ENCODE measurements at places on chromosomes 6 and 20.

- no peak for DNase-seq
These were observed 17.8 kb downstream of the FOXQ1 start for GRCh38 chr6:1329708-1330107.

DNA sequence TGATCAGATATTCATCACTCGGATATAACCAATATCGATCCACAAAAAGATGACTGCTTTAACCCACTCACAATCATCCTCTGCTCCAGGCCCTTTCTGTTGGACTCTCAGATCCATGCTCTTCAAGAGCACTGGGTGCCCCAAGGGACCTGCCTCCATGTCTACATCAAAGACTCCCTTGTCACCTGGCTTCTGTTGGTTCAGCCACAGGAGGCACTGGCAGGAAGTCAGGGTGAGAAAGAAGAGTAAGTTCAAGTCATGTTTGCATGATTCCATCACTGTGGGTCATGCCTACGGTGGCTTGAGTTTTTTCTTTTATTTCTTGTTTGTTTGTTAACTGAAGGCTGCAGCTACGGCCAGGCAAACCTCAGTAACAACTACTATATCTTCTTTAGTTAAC, 243.3 kb downstream of the ADGRG6 start:
- DNase-seq = no peak

DNA sequence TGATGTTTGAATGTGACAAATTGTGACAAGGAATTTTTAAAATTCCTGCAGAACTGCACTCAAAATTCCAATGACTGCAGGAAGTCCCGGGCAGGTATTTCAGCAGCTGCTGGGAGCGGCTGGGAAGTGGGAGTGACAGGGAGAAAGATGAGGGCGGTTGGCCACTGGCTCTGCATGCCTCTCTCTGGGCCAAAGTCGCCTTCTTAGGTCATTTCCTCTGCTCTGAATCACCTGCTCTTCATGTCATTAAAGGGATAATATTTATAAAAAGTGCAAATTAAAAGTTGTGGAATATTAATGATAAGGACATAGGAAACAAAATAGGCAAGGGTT, 43.9 kb downstream of the RAMACL start:
- DNase-seq = no peak

DNA sequence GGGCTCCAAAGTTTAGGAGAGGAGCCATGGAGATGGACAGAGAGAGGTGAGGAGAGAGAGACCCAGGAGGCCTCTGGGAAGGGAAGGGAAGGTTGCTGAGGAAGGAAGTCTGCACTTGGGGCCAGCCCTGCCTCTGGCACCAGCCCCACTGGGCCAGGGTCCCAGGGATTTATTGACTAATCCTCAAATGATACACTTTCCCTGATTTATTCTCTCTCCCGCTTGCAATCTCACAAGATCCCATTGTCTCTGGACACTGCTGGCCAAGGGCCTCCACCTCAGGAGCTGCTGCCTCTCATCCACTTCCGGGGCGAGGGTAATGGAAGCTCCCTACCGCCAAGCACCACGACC, 43.6 kb upstream of the FOXP4 start:
- DNase-seq = no peak

GRCh38 chr6:47352194-47352920, 42.7 kb upstream of the TNFRSF21 start:
- no peak for DNase-seq

- DNase-seq = no peak
These were observed 99.5 kb downstream of the LINC00237 start for GRCh38 chr20:21006611-21007010.

GRCh38 chr20:62823688-62824475, 7.0 kb downstream of the COL9A3 start:
- DNase-seq = no peak

- no peak for DNase-seq
These were observed 12.4 kb downstream of the KATNA1 start for GRCh38 chr6:149636124-149636523.

DNA sequence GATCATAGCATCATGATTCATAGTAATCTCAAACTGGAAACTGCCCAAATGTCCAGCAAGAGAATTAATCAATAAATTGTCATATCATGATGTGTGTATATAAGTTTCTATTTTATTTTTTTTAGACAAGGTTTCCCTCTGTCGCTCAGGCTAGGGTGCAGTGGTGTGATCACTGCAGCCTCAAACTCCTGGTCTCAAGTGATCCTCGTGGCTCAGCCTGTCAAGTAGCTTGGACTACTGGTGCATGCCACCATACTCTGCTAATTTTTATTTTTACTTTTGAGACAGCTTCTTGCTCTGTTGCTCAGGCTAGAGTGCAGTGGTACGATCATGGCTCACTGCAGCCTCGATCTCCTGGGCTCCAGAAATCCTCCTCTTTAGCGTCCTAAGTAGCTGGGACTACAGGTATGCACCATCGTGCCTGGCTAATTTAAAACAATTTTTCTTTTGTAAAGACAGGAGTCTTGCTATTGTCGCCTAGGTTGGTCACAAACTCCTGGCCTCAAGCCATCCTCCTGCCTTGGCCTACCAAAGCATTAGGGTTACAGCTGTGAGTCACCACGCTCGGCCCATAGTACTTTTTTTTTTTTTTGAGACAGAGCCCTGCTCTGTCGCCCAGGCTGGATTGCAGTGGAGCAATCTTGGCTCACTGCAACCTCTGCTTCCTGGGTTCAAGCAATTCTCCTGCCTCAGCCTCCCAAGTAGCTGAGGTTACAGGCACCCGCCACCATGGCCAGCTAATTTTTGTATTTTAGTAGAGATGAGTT, 8.7 kb upstream of the ATRN start:
- no peak for DNase-seq

- DNase-seq = no peak
These were observed 164.9 kb downstream of the PLCB4 start for GRCh38 chr20:9233804-9234203.

- DNase-seq = no peak
These were observed 131.6 kb downstream of the PDE7B start for GRCh38 chr6:135983093-135983492.

GRCh38 chr6:135390458-135390857, 107.1 kb downstream of the AHI1 start:
- DNase-seq = no peak

DNA sequence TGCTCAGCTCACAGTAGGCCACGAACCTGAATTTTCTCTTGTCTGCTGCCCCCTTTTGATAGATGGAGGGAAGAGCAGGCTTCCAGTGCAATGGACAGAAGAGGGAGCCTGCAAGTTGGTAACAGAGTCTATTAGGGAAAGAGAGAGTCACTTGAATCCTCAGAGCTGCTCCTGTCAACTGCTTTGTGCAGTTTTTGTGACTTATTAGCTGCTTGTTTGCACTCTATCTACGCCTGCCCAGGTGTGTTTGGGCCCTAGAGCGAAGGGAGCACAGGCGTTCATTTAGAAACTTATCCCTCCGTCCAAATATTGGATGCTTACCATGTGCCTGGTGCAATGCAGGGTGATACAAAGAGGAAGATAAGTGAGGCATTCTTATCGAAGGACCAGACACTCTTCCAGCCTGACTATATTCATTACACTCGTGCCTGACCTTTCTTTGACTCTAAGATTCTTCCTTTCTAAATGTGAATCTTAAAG, 11.6 kb upstream of the SLC2A12 start:
- peak; percentile 80 for DNase-seq

GRCh38 chr6:79989641-79990040, 14.8 kb upstream of the TTK start:
- DNase-seq = no peak

DNA sequence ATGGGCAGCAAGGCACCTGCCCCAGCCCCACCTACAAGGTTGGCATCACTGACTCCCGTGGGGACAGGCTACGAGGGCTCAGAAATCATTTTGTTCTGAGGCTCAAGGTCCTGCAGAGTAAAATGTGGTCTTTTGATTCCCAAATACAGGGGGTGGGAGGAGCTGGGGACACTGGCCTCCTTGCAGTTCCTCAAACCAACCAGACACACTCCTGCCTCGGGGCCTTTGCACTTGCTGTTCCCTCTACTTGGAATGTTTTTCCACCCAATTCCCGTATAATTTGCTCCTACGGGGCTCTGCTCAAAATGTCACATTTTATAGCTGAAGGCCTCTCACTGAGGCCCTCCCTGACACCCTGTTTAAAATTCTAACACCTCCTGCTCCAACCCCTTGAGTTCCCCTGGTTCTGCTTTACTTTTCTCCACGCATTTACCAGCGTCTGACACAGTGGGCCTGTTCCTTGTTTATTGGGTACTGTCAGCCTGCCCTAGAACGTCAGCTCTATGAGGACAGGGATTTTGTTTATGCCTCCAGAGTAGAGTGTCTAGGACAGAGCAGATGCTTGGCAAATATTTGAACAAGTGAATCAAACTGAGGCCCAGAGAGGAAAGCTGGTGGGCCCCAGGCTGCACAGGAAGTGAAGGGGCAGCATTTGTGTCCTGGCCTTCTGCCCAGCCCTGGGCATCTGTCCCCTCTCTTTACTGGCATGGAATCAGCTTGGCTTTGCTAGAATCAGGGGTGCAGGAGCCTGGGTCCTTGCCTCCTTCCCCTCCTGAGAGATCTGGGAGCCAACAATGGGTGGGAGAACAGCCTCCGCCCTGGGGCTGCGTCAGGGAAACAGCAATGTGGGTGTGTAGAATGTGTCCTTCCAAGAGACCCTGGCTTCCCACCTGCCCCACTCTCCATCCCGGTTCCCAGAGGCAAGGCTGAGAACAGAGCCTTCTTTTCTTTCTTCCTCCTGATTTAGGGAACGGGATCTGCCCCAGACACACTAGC, 18.5 kb downstream of the NOL4L start:
- DNase-seq = no peak

GRCh38 chr6:151225919-151226318, 13.8 kb upstream of the AKAP12 start:
- no peak for DNase-seq

DNA sequence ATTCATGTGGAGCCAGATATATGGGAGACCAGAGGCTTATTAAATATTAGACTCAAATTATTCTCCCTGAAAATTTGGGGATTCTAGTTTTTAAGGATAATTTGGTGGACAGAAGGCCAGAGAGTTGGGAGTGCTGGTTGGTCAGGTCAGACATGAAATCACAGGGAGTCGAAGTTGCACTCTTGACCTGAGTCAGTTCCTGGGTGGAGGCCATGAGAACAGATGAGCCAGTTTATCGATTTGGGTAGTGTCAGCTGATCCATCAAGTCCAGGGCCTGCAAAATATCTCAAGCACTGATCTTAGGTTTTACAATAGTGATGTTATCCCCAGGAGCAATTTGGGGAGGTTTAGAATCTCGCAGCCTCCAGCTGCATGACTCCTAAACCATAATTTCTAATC, 563.5 kb upstream of the NRSN1 start:
- no peak for DNase-seq

DNA sequence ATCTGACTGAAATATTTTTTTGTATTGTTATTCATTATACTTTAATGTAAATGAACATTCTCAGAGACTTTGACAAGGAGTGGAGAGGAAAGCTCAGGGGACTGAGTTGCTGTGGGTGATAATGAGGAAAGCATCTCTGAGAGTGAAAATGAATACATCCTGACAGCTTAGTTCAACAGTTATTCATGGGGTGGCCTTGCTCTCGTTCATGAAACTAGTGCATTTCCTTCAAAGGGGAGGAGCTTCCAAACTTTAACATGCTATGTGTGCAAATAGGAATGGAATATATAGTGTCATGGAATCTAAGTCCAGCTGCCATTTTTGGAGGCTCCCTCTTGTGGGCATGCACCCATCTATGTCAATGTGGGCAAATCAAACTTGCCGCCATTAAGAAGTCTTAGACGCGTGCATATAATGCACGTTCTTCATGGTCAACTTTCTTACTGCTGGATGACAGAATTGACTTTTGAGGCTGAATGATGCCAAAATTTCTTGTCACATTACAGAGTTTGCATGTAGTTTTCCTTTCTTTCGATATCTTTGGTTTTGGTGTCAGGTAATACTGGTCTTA, 124.3 kb upstream of the TMEM170B start:
- DNase-seq = no peak

DNA sequence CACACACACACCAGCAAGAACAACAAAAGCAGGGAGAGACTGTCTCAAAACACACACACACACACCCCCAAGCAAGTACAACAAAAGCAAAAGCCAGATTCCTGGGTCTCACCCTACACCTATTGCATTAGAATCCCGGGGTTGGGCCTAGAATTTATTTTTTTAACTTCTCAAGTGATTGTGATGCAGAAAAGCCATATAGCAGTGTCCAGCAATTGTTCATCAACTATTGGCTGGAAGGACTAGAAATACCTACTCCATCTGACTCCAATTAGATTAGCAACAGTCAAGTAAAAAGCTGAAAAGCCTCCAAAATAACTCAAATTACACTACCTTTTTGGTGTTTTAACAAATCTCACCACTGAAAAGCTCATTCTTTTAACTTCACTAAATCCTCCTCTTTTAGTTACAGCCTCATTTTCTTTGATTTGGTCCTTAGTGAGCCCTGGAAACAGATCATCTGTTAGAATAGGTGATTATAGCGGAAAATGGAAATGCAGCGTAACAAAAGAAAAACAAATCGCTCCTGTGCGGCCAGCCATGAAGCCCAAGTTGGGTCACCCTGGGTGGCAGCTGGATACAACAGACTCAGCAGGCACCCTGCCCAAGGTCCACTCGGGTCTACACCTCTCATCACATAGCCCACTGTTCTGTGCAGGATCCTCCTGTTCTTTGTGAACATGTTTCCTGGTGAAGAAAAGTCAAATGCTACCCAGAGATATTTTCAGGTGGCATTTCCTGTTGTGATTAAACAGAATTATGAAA, 38.7 kb downstream of the STAU1 start:
- DNase-seq = no peak

GRCh38 chr6:128114164-128114563, 213.3 kb upstream of the THEMIS start:
- no peak for DNase-seq

GRCh38 chr6:30405934-30406333, 61.0 kb downstream of the RPP21 start:
- DNase-seq = no peak

DNA sequence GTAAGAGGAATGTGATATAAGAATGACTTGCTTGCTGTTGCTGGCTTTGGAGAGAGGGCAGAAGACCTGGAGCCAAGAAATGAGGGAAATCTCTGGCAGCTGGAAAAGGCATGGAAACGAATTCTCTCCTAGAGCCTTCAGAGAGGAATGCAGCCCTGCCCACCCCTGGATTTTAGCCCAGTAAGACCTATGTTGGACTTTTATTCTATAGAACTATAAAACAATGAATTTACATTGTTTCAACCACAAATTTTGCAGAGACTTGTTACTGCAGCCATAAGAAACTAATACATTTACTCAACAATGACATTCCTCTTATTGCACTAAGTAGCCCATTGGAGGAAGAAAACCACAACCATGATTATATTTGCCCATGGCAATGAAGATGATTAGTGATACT, 39.5 kb upstream of the PREP start:
- DNase-seq = no peak

DNA sequence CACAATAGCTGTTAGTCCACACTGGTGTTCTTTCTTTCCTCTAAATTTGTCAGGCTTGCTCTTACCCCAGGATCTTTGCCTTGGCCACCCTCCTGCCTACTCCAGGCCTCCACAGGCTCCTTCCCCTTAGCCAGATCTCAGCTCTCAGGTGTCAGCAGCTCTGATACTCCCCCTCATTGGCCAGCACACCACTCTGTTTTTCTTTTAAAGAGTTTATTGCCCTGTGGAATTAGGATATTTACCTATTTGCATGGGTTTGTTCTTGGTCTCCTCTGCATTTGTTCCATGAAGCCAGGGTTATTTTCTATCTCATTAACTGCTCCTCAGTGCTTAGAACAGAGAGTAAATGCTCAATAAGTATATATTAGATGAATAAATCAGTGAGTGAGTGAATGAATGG, 36.8 kb downstream of the GCNT2 start:
- no peak for DNase-seq
